ENCODE measurements at places on chromosomes 7 and 10. TPM values are rescaled to one million over a fixed set of nuclear protein-coding genes. Genes with fewer than 3 reads are reported as not detected.
A peak's percentile ranks its signal among the peaks of the same experiment; 100 is the strongest.

DNA sequence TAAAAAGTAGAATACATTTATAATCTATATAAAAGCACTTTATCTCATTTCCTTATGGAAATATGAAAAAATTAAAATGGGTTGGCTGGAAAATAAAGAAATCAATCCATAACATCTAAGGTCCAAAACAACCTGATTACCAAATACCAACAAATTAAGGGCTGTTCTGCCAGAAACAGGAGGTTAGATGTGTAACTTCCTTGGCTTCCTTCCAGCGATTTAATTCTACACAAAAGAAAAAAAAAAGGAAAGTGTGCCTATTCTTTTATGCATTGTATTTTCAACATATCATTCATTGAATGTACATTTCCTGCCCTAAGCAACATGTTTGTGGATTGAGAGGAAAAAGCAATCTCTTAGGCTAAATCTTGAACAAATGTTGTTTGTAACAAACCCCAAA lies 36.2 kb upstream of the USP6NL start:
- no peak for DNase-seq

- no peak for DNase-seq
Measured at GRCh38 chr7:41054960-41055661, 647.8 kb downstream of the INHBA start.

DNA sequence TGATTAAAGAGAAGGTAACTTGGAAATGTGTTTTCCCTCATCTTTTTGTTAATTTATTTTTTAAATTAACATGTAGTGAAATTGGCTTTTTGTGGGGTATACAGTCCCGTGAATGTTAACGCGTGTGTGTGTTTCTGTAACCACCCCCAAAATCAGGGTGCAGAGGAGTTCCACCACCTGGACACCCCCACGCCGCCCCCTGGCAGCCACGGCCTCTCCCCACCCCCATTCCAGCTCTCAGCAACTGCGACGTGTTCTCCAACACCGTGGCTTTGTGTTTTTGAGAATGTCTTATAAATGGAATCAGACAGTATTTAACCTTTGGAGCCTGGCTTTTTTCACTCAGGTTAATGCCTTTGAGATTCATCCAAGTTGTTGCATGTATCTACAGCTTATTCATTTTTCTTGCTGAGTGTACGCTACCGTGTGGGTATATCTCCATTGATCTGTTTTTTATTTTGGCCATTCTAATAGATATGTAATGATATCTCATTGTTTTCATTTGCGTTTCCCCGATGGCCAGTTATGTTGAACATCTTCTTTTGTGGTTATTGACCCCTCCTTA lies 218.8 kb downstream of the EBF3 start:
- DNase-seq, result no peak

GRCh38 chr7:91264046-91264923 lies at the start of gene FZD1:
FZD1 (plus strand) TSS chr7:91264433; CDS start chr7:91264881, 448 bp downstream.
- DNase-seq, result no peak

DNA sequence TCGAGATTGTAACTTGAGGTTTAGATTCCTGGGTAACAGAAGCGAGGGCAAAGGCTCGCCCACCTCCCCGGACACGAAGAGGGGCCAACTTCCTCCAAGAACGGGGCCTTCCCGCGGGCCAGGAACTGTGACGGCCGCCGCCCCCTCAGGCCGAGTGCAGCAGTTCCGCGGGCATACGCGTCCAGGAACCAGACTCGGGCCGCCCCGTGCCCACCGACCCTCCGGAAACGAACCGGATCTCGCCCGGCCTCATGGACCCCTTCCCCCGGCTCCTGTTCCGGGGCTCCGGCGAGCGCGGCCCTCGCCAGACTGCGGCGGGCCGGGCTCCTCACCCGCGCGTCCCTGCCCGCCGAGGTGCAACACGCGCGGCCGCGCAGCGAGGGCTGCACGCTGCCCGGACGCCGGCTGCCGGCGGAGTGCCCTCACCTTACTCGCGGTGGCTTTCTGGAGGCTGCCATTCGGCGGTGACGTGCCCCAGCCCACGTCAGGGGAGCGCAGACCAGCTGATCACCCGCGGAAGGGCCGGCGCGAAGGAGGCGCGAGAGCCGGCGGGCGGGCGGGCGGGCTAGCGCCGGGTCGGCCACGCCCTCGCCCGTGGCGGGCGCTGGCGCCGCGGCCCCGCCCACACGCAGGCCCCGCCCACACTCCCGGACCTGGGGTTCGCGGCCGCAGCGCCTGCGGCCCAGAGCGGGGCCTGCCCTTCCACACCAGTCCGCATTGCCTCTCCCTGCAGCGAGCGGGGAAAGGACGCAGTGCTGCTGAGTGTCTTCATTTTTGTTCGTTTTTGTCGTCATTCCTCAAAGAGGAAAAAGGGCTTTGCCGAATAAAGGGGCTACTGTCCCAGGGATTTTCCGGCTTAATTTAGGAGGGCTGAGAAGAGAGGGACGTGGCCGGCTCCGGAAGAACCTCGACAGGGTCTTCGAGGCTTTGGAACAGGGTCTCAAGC lies at the start of gene XPNPEP1:
XPNPEP1 (minus strand) TSS at position 536 of the 946 bp plus-strand sequence; CDS start at position 458, 78 bp downstream.
- DNase-seq, result peak; percentile 67

Gene SGPL1
- 36.1 TPM for total RNA-seq

DNA sequence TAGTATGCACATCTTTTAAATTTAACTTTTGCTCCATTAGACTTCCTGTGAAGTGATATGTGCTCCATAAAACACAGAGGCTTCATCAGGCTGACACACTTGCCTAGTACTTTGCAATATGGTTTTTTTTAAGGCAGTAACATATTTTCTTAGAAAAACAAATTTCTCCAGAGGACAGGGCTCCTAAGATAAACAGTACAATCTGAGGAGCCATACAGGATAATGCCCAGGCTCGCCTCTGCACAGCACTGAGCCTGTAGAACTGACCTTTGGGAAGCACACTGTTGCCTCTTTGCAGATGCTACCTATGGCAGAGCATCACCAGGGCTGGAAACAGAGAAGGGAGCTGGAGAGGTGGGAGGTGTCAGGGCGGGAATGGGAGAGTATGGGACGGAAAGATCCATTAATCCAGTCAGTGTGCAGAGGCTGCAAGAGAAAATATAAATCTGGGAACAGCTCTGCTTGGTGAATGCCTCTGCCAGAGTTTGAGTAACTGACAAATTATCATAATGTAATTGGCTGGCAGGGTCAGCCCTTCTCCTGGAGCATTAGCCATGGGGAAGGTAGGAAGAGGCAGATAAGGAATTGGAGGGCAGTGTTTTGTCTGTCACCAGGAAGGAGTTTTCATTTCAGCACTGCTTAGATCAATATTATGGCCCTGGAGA lies 132.3 kb downstream of the CREB5 start:
- no peak for DNase-seq

Gene KCND2
- total RNA-seq, result not detected

- no peak for DNase-seq
Measured at GRCh38 chr7:35263396-35263795, 9.5 kb upstream of the TBX20 start.

Gene GJD4
- total RNA-seq, result not detected

Gene BRAF
- total RNA-seq, result 51.6 TPM

Gene AKR1D1
- not detected for total RNA-seq

DNA sequence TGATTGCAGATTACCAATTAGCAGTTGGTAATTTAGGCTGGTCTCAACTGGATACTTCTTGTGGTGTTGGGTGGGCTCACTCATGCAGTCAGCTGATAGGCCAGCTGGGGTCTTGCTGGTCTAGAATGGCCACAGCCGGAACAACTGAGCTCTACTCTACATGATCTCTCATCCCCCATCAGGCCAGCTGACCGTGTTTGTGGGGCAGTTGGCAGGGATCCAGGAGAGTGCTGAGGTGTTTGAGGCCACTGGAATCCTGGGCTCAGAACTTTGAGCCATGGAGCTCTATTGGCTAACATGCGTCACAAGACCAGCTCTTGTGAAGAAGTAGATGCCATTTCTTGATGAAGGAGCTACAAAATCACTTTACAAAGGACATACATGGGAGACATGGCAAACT lies 242.4 kb downstream of the GFRA1 start:
- no peak for DNase-seq

DNA sequence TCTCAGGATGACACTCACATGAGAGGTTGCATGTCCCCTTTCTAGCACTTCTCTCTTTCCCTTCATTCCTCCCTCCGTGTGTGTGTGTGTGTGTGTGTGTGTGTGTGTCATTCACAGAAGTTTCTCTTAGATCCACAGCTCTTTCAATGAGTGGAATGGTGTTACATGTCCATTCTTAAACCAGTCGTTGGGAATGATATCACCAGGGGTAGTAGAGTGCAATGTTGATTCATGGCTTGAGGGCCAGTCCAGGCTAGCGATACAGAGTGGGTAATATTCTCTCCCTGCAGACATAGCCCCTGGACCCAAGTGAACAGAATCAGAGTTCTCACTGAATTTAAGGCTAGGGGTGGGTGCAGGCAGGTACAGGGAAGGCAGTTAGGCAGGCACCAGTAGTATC lies 187.8 kb downstream of the SDK1 start:
- DNase-seq, result no peak

Gene ZNF394
- 107 TPM for total RNA-seq

GRCh38 chr10:72893136-72893798 lies at the start of gene OIT3:
OIT3 (plus strand) TSS chr10:72893739; CDS start chr10:72893799, 60 bp downstream.
- no peak for DNase-seq

Gene PON3
- not detected for total RNA-seq

DNA sequence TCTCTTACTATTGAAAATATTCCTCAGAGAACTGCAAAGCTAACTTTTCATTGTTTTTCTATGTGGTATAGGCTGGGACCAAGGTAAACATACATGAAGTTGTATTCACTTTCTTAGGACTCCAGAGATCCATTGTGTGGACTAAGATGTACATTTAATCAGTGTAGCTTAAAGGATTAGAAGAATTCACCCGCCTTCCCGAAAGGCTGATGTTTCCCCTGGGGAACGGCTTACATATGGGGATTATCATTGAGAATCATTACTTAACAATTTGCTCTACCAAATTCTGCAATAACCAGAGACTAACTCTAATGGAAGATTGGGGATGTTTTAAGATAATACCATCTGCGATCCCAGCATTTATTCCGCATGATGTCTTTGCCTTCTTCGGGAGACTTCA lies 257.1 kb upstream of the KIAA1217 start:
- DNase-seq, result no peak

DNA sequence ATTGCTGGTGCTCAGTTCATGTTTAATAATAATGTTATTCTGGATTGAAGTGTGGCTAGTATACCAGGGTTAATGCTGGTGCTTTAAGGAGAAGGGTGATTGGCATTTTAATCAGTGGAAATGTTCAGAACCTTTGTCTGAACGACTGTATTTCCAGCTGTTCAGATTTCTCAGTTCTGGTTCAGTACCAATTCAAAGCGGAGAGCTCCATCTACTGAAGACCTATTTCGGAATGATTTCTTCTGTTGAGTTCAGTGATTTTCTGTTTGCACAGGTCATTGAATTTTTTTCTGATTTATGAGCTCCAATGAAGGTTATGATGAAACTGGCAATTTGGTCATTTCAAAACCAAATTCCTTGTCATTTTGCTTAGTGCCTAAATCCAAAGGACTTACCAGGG lies 160.1 kb downstream of the EXOC4 start:
- DNase-seq, result no peak

- DNase-seq, result no peak
Measured at GRCh38 chr7:149880638-149881311, 7.0 kb downstream of the ATP6V0E2 start.

Gene ADAMTS14
- not detected for total RNA-seq

DNA sequence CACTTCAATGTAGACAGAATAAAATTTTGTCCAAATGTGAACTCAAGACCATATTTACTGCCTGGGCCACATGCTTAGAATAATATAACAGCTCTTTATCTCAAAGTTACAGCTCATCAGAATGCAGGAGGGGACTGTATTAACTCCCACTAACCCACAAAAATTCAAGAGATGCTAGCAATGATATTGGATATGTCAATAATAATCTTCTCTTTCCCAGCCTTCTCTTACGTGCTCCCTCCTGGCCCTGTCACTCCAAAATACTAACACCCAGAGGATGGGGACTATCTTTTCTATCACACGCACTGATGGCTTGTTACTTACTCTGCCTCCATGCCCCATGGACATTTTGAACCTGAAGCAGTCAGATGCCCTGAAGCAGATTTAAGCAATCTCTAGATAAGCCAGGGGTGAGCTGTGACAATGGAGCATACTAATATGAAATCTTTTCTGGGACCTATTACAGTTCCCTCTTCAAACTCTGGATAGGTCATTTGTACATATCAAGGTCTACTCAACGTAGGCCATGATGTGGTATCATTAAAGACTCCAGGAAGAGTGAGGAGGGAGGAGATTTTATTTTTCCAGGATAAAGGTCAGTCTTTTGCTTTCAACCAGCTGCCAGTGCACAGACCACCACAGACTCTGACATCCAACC lies 803.0 kb downstream of the GRM8 start:
- DNase-seq, result no peak
